Naive thymus-derived CD4-positive, alpha-beta T cell (primary cell): ENCODE measurements at places on chromosomes 4 and X. TPM values are rescaled to one million over a fixed set of nuclear protein-coding genes. Genes with fewer than 3 reads are reported as not detected.

- no peaks in the 10 kb centered on the region for H3K36me3 ChIP-seq
- H3K27me3 ChIP-seq = no peaks in the 10 kb centered on the region
- H3K4me3 ChIP-seq = no peak overlapping the region
- H3K27ac ChIP-seq = no peak overlapping the region
- H3K4me1 ChIP-seq = no peaks in the 10 kb centered on the region
- DNase-seq = no peak
Measured at GRCh38 chrX:7950865-7951264, 23.7 kb upstream of the PNPLA4 start.

DNA sequence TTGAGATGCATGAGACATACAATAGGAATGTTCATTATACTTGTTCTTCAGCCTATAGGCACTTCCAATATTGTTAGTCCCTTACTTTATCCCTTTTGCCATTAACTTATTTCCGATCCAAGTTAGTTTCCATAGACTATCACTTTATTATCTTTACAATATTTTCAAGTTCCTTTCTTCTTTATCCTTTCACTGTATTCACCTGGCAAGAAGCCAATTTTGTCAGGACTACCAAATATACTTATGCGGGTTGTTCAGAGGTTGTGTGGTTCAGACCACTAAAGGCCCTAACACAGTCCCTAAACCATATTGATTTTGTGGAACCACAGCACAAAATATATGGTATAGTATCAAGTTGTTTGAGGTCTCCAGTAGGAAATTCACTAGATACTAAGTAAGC is 245.0 kb upstream of the HTR2C start:
- DNase-seq = no peak
- no peaks in the 10 kb centered on the region for H3K27me3 ChIP-seq
- H3K4me1 ChIP-seq = no peaks in the 10 kb centered on the region
- no peak overlapping the region for H3K27ac ChIP-seq

GRCh38 chr4:140103676-140104075 is 50.3 kb downstream of the MAML3 start:
- peaks cover 12% of the 10 kb centered on the region for H3K4me1 ChIP-seq
- DNase-seq = no peak
- no peaks in the 10 kb centered on the region for H3K36me3 ChIP-seq

- DNase-seq = no peak
- H3K27me3 ChIP-seq = no peaks in the 10 kb centered on the region
- H3K4me3 ChIP-seq = no peak overlapping the region
- no peaks in the 10 kb centered on the region for H3K36me3 ChIP-seq
Measured at GRCh38 chr4:15917297-15917696, 21.2 kb downstream of the FGFBP1 start.

DNA sequence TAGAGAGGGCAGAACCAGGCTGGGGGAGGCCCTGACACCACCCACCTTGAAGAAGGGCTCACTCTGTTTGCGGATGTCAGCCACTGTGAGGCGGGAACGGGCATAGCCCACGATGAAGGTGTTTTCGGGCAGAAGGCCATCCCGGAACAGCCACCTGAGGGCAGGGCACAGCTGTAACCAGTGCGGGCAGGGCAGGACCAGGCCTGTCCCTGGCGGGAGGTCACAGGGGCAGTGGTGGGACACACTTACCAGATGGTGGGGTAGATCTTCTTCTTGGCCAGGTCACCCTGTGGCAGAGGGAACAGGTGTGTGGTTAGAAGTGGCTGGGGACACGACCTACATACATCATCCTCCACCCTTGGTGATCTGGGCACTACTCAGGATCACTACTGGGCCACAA is 10.8 kb downstream of the G6PD start:
- H3K4me3 ChIP-seq = no peak overlapping the region
- DNase-seq = no peak
- peaks cover 37% of the 10 kb centered on the region for H3K36me3 ChIP-seq

- H3K27me3 ChIP-seq = no peaks in the 10 kb centered on the region
- no peaks in the 10 kb centered on the region for H3K4me1 ChIP-seq
- no peak overlapping the region for H3K27ac ChIP-seq
- no peak for DNase-seq
Measured at GRCh38 chr4:126137782-126138170, 823.0 kb downstream of the FAT4 start.

DNA sequence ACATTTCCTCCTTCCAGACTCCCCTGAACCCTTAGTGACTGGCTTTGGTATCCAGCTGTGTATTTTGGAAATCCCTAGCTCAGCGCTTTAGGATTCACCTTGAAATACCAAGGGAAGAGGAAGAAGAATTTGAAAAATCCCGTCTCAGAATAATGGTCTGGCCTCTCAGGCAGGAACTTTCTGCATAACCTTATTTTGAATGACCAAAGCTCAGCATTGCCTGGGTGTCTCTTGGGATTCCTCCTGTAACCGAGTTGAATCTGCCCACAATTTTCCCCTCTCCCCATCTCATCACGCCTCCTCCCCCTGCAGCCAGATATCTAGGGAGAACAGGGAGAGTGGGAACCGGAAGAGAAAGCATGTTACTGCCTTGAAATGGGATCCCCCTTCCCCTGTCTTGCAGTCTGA is 116.2 kb downstream of the SMIM20 start:
- DNase-seq = no peak
- no peaks in the 10 kb centered on the region for H3K27me3 ChIP-seq
- no peak overlapping the region for H3K27ac ChIP-seq

GRCh38 chr4:76088719-76089118 is 14.2 kb downstream of the ART3 start:
- H3K27me3 ChIP-seq = no peaks in the 10 kb centered on the region
- H3K4me3 ChIP-seq = no peak overlapping the region
- no peaks in the 10 kb centered on the region for H3K4me1 ChIP-seq
- DNase-seq = no peak
- H3K27ac ChIP-seq = no peak overlapping the region

- no peaks in the 10 kb centered on the region for H3K36me3 ChIP-seq
- H3K27ac ChIP-seq = no peak overlapping the region
- H3K4me1 ChIP-seq = no peaks in the 10 kb centered on the region
- no peaks in the 10 kb centered on the region for H3K27me3 ChIP-seq
Measured at GRCh38 chr4:157172011-157172410, 48.5 kb upstream of the GRIA2 start.

Gene CITED1
- polyA plus RNA-seq = not detected

Gene FGG
- not detected for polyA plus RNA-seq

Gene CXCL8
- polyA plus RNA-seq = not detected

Gene CYLC1
- polyA plus RNA-seq = not detected
